ENCODE measurements at places on chromosomes 6 and 20.

DNA sequence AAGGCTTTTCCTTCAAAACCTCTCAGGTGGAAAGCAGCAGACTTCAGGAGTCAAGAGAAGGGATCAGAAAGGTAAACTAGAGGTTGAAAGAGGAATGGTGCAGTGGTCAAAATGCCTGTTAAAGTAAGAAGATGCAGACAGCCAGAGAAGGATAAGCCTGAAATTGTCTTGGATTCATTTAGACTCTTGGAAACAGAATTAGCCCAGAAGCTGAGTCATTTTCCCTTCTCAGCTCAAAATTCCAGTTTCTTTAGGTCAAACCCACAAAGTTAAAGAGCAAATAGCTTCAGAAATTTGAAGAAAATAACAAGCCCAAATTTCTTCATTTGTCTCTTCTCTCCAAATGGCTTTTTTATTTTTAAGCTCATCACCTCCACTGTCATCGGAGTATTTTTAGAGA is 73.9 kb downstream of the DHX35 start:
- no peak for DNase-seq

DNA sequence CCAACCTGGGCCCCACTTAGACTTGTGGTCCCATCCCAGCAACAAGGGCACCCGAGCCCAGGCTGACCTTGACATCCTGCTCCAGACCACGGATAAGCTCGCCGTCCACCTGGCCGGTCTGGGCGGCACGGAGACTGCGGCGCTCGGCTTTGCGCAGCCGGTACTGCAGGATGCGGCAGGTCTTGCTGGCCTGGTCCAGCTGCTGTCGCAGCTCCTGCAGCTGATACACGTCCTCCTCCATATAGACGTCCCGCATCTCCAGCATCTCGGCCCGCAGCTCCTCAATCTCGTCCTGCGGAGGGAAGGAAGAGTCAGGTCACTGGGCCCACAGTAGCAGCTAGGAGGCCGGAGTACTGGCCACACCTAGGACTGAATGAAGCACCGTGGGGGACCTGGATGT is 36.8 kb upstream of the TLDC2 start:
- no peak for DNase-seq

- peak; percentile 62 for DNase-seq
These were observed 7.2 kb downstream of the ADGRF1 start for GRCh38 chr6:47034926-47035325.

DNA sequence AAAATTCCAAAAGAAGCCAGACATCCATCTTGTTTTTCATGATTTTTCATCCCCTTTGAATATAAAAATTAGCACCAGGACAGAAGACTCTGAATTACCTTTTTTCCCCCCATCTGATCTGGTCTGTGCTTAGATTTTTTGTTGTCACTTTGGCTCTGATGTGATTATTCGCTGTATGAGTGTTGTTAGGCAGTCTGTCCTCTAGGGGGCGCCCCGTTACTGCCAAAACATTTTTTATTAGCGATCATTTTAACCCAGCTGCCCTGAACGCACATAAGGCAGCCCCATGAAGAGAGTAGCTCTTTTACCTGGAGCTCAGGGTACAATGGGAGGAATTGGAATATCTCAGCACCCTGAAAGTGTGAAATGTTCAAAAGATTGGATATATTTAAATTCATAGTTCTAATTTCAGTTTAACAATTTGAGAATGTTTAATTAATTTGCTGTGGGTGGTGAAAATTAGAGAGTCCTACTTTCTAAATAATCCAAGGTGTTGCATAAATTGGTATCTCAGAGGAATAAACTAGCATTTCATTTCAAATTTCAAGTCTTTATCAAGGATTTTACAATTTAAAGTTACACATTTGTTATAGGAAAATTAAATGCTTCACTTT is 60.8 kb downstream of the PRPH2 start:
- DNase-seq = peak; percentile 60

- no peak for DNase-seq
These were observed 747.7 kb downstream of the PHF3 start for GRCh38 chr6:64383277-64383676.

GRCh38 chr6:45608252-45608913 is 230.6 kb upstream of the SUPT3H start:
- peak; percentile 54 for DNase-seq

GRCh38 chr20:556984-557383 is 13.4 kb upstream of the CSNK2A1 start:
- DNase-seq = no peak

GRCh38 chr6:116327803-116328527 is 42.8 kb upstream of the DSE start:
- no peak for DNase-seq

GRCh38 chr20:48278961-48279481 is 493.7 kb upstream of the SULF2 start:
- no peak for DNase-seq

GRCh38 chr20:46954490-46955038 is 59.9 kb downstream of the EYA2 start:
- no peak for DNase-seq

- DNase-seq = no peak
These were observed 12.8 kb downstream of the KIAA0408 start for GRCh38 chr6:127446356-127446755.

- DNase-seq = no peak
These were observed 109.6 kb upstream of the FRMD1 start for GRCh38 chr6:168188369-168189199.

GRCh38 chr6:167739721-167740475 is 86.8 kb upstream of the AFDN start:
- no peak for DNase-seq

DNA sequence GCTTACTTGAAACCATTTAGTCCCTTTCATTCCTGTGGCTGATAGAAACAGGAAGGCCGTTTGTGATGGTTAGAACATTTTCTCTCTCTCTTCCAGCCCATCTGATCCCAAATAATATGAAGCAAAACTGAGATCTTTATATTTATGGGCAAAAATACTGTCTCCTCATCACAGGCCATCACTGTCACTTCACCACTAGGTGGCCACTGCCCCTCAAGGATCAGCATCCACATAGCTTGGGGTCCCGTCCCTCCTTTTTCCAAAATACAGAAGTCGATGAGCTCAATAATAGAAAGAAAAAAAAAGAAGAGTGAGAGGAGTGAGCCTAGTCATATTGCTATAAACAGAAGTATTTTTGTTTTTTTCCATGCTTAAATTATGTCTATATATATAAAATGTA is 46.4 kb upstream of the LAMP5 start:
- no peak for DNase-seq

DNA sequence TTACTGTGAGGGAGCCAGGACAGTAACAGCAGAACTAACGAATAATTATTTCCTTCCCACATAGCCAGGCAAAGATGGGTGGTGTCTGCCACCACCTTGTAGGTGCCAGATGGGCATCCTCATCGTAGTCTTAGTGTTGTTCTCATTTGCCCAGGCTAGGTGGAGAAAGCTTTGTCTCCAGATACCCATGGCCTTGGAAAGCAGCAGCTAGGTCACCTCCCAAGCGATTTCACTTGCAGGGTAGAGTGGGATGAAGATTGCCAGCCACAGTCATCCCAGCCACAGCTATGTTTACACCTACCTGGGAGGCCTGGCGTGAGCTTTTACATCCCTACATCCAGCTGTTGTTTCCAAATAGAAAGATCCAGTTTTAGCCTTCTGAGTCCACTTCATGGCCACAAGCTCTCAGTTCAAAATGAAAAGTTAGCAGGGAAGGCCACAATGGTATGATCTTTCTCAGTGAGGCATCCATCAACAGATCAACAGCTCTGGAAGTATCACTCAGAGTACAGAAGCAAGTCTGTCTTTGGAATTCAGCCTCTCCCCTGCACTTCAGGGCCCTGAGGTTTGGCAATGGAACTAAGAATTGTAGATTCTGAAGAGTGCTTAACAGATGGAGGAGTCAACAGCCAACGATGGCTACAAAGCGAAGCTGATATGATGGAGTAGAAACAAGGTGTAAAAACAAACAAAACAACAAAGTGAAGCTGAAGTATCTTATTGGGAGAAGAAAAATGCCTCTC is 11.0 kb upstream of the SNRPC start:
- no peak for DNase-seq

- DNase-seq = no peak
These were observed 23.0 kb downstream of the CEP57L1 start for GRCh38 chr6:109118337-109118736.

DNA sequence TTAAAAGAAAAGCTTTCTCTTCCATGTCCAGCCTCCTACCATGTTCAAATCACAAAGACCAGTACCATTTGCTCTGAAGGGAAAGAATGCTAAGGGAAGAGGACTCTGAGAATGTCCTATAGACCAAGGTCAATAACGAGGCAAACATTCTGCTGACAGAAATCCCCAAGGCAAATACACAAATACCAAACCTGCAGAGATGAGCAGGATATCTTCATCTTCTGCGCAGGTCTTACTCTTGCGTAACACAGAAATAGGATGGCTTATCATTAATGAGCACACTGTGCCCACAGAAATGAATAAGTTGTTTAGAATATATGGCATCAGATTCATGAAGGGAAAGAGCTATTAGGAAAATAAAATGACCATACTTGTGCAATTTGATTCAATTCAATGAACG is 137.3 kb downstream of the BTBD9 start:
- no peak for DNase-seq

DNA sequence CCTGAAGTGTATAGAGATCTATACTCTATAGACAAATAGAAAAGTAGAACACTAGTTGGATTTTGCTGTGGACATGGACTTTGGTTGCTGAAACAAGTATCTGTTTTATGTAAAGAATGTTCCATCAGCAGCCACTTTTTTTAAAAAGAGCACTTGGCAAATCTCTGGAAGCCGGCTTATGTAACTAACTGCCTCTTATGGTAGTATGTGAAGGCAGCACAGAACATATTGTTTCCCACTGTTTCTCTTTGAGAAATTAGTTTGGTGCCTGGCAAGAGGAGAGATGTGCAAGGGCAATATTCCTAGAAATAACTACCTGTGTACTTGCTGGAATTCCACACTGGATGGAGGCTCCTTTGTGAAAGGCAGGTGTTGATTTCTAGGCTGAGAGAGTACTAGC is 242.3 kb upstream of the PREP start:
- no peak for DNase-seq

- DNase-seq = no peak
These were observed 1.1 kb downstream of the TULP1 start for GRCh38 chr6:35511562-35511941.

DNA sequence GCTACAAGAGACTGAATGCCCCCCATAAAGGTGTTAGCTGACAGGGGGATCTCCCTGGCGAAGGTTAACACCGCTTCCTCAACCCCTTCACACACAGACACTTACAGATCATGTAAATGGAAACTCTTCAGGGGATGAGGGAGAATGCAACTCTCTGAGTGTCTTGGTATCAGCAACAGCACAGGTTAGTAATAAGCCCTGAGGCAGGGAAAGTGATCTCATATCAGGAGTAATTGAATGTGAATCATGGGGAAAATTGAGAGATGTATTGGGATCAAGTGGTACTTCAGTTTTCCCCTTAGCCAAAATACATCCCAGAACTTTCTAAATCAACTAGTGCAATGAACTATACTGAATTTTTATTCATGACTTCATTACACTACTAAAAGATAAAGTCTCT is 23.8 kb downstream of the OR2J3 start:
- no peak for DNase-seq

DNA sequence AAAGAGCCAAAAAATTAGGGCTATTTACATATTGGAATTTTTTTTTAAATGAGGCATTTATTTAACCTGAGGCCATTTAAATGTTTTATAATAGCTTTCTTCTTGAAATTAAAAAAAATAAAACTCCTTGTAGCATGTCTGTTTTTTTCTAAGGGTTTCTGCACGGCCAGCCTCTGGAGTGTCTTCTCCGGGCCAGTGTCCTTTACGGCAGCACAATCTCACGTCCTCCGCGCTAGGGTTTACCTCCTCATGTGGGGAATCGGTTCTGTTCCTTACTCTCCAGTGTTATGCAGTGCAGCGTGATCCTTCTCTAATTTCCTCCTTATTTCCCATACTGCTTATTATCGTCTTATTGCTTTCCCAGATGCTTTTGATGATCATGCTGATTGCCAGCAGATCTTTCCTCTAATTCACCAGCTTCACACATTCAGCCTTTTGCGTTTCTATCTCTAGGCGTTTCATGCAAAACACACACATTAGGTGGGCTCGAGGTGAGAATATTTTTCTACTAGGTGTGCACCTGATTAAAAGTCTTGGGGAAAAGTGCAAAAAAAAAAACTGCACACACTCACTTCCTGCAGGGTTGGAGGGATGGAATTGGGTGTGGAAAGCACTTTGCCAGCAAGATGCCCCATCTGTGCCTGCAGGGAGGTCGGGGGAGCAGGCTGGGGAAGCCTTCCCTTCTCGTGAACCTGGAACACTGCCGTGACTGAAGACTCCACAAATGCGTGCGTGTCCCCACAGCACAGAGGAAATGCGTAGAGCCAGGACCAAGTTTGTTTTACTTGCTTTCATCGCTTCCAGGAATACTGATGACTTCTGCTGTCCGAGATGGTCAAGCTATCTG is 56.1 kb downstream of the PSMG4 start:
- no peak for DNase-seq

- DNase-seq = no peak
These were observed 102.4 kb downstream of the TFAP2C start for GRCh38 chr20:56731476-56731875.

DNA sequence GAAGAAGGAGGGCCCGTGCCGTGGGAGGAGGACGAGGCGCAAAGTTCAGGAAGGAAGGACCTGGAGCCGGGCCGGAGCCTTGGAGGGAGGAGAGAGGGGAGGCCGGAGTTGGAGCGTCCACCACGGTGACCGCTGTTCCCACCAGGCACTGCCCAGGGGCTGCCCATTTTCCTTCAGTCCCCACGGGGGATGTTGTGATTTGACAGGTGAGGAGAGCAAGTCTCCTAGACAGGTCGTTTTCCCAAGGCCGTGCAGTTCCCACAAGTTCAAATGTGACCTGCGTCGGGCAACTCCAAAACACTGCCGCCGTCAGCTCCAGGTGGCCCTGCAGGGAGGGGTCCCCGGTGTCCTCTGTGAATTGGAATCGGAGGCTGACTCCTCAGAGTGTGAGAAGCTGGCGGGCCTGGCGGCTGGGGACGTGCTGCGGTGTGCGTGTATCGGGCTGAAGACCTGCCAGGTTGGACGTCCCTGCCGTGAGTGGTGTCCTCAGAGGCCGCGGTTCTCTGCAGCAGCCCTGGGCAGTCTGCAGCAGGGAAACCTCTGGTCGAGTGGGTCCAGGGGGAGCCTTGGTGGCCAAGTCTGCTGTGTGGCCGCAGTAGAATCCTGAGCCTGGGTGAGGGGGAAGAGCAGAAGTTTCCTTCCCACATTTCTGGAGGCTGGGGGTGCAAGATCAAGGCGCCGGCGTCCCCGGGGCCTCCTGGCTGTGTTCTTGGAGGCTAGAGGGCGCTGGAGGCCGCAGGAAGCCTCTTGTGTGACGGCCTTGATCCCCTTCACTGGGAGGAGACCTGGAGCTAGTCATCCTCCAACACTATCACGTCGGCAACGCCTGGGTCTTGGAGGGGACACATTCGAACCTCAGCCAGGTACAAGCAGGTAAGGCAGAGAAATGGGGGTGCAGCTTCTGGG is 115.1 kb upstream of the FRMD1 start:
- no peak for DNase-seq

DNA sequence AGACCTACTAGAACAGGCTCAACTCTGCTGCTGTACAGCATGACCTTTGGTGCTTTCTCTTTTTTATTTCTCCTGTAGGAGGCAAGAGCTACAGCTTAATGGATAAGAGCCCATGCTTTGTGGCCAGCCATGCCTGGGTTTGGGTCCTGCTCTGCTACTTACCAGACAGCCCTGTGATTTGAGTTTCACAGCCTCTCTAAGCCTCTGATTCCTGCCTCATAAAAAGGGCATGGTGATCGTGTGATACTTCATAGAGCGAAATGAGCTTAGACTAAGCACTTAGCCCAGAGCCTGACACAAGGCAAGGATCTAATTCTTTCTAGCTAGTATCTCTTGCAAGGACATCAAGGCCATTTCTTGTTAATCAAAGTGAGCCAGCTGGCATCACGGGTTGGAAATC is 19.3 kb upstream of the PDE7B start:
- no peak for DNase-seq

All from COLO829 (cell line).